ENCODE measurements at places on chromosomes 1 and 21. TPM values are rescaled to one million over a fixed set of nuclear protein-coding genes. Genes with fewer than 3 reads are reported as not detected.

Gene PGLYRP4
- total RNA-seq = not detected

Gene HES3
- total RNA-seq = 25.2 TPM

Gene RHOU
- 20.1 TPM for total RNA-seq

DNA sequence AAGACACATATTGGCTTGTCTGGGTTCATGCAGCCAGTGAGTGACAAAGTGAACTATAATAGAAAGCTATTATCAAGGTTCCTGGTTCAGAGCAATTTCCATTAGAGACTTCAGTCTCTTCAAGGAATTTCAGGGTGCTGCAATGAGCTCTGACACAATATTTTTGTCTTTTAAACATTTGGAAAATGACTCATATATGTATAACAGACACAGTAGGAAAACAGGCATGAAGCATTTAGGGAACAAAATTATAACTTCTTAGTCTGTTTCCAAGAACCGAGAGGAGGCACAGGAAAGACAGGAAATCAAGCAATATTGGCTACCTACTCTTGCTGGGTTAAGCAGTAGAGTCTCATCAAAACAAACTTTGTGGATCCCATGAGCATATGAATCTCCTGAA lies 170.4 kb downstream of the PTPRC start:
- no peak for DNase-seq

GRCh38 chr1:186761358-186761757 lies 67.4 kb upstream of the PLA2G4A start:
- no peak for DNase-seq

- no peak for DNase-seq
Measured at GRCh38 chr1:226627924-226628611, 79.5 kb downstream of the STUM start.

DNA sequence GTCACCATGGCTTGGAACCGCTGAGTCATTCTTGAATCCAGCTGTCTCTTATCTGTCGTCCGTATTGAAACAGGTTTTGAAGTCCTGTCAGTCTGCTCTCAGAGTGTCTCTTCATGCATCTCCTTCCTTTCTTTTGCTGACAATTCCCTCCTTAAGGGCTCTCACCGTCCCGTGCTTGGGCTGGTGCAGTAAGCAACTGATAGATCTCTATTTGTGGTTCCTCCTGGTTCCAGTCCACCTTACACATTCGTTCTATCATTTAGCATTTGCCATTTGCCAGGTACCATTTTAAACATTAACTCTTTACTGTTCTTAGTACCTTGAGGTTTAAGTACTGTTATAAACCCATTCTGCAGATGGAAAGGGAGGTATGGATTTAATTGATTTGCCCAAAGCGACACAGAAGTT lies 88.9 kb downstream of the DYRK1A start:
- DNase-seq = no peak

DNA sequence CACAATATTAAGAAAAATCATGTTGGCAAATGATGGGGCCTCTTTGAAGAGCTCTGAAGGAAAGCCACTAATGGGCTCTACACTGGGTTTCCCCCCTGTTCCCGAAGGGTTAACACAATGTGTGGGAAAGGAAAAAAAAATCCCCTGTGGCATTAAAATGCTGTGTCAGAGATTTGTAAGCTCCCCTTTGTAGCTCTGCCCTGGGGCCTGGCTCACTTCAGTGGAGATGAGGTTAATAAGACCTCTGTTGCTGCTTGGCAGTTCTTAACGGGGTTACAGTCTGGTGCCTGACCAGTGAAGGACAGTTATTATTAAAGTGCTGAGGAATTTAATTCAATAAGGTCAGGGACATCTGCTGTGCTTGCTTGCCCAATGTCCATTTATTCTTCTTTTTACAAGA lies 129.7 kb upstream of the UBE2U start:
- DNase-seq = no peak

Gene PRELP
- total RNA-seq = 2.9 TPM

- DNase-seq = no peak
Measured at GRCh38 chr1:159817276-159818041, 9.2 kb upstream of the SLAMF8 start.

GRCh38 chr1:210445931-210446330 lies 117.2 kb downstream of the HHAT start:
- DNase-seq = no peak

Gene NKAIN1
- total RNA-seq = 73.2 TPM

- DNase-seq = no peak
Measured at GRCh38 chr1:50976111-50976889, 6.3 kb downstream of the CDKN2C start.

DNA sequence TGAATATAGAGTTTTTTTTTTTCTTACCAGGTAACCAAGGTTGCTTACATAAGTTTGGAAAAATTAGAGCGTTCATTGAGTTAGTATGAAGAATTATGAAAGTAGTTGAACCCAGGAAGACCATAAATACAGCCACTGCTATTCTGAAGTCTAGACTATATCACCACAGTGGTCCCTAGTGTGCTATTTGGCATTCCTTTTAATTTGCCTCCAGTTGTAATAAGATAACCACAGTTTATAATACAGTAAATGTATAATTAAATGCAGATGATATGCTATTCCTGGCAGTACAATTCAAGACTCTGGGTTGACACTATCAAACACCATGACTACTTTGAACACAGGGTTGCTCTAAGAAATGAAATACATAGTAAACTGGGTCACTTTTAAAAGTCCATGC lies 270.5 kb downstream of the BRINP2 start:
- DNase-seq = no peak

Gene TGFB2
- 11.4 TPM for total RNA-seq

DNA sequence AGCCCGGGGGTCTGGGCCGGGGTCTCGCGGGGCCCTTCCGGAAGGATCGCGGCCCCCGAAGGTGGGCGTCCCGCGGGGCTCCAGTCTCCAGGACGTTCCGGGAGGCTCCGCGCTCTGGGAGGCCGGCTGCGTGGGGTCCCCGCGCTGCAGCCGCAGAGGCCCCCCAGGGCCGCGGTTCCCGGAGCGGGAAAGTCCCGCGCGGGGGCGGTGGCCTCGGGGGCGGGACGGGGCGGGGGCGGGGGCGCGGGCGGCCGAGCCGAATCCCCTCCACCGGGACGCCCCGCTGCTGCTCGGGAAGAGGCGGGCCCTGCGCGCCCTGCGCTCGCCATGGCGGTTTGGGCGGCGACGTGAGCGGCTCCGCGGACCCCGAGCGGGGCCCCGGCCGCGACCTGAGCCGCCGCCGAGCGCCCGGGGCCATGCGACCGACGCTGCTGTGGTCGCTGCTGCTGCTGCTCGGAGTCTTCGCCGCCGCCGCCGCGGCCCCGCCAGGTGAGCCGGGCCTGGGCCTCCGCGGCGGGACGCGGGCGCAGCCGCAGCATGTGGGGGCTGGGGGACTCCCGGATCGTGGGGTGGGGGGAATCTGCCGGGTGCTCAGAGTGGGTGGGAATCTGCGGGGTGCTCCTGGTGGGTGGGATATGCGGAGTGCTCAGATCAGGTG lies at the start of gene IFNGR2:
IFNGR2 (plus strand) TSS at position 286 of the 658 bp plus-strand sequence; CDS start at position 417, 131 bp downstream.
- peak; percentile 18 for DNase-seq

GRCh38 chr1:30697571-30698376 lies 25.6 kb downstream of the MATN1 start:
- DNase-seq = no peak

DNA sequence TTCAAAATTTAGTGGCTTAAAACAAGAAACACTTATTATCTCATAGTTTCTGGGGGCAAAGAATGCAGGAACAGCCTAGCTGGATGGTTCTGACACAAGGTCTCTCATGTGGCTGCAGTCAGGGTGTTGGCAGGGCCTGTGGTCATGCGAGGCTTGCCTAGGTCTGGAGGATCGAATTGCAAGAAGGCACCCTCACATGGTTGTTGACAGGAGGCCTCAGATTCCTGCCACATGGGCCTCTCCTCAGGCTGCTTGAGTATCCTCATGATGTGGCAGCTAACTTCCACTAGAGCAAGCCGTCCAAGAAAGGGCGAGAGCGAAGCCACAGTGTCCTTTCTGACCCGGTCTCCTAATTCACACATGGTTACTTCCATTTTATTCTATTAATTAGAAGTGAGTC lies 6.2 kb upstream of the NRIP1 start:
- DNase-seq = no peak

Gene OR2T34
- total RNA-seq = not detected

Gene IGFN1
- not detected for total RNA-seq

- DNase-seq = no peak
Measured at GRCh38 chr1:41243079-41243385, 926 bp upstream of the SCMH1 start.
